ENCODE measurements at places on chromosomes 16 and 17. TPM values are rescaled to one million over a fixed set of nuclear protein-coding genes. Genes with fewer than 3 reads are reported as not detected.

Gene IL21R
- total RNA-seq = 1.6 TPM

Gene MYLK3
- total RNA-seq = 0.41 TPM

Gene HYDIN
- 0.11 TPM for total RNA-seq

Gene TMEM235
- not detected for total RNA-seq

Gene BLMH
- 36.0 TPM for total RNA-seq

Gene VAT1L
- 2.3 TPM for total RNA-seq

Gene CLEC10A
- not detected for total RNA-seq

Gene KRTAP1-1
- not detected for total RNA-seq

Gene NHLRC4
- total RNA-seq = 0.56 TPM

Gene TRAP1
- total RNA-seq = 204 TPM

Gene HAP1
- total RNA-seq = 0.15 TPM

Gene HOXB1
- total RNA-seq = not detected

Gene BRIP1
- total RNA-seq = 9.8 TPM

Gene MYH13
- total RNA-seq = not detected

Gene CAMKK1
- total RNA-seq = 2.1 TPM

Gene PRSS8
- total RNA-seq = not detected

Gene HOXB6
- 11.9 TPM for total RNA-seq

Gene KCNJ2
- total RNA-seq = 2.8 TPM

Gene PRM2
- not detected for total RNA-seq

Gene TEPSIN
- 21.2 TPM for total RNA-seq

Gene CLEC18B
- 3.9 TPM for total RNA-seq

Gene KRTAP17-1
- total RNA-seq = not detected

Gene SPATA22
- not detected for total RNA-seq

Gene FNDC8
- not detected for total RNA-seq

Gene MYH2
- not detected for total RNA-seq

Gene HS3ST3A1
- total RNA-seq = 36.3 TPM

Gene HIGD1B
- not detected for total RNA-seq

Measured in A375 (cell line).